ENCODE measurements at places on chromosomes 4 and X.

DNA sequence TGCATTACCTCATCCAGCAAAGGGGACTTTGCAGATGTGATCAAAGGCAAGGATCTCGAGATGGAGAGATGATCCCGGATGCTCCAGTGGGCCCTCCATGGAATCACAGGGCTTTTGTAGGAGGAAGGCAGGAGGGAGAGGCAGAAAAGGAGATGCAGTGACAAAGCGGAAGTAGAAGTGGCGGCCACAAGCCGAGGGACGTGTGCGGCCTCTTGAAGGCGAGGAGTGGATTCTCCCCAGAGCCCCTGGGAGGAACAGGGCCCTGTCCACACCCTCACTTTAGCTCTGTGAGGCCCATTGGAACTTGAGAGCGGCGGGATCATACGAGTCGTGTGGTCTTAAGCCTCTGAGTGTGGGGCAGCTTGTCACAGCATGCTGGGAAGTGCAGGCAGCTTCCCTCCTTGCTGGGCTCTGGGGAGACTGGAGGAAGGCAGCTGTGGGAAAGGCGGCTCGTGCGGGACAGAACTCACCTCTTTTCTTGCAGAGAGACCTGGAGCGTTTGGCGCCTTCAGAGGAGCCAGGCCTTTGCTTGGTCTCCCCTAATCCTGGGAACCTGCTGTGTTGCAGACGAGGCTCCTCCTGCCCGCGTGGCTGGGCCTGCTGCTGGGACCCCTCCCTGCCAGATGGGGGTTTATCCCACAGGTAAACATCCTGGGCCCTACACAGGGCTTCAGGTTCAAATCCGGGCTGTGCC, 10.2 kb downstream of the SH3TC1 start:
- DNase-seq = no peak

DNA sequence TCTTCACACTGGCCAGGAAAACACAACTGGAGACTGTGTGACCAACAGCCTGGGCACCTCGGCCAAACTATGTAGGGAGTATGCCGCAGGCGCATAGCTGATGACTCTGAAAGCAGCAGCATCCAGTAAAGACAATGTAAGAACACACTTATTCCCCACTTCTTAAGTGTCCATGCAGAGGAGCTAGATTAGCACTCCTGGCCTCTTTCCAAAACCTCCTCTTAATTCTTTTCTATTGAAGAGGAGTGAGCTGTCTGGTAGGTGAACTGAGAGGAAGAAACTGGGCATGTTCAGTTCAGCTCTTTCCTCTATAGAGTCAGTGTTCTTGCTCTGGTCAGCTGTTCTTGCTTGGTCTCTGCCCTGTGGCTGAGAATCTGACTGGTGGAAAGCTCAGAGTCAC, 21.1 kb downstream of the NMU start:
- no peak for DNase-seq

- no peak for DNase-seq
Observed at GRCh38 chr4:93157986-93158385, 670.6 kb upstream of the ATOH1 start.

- no peak for DNase-seq
Observed at GRCh38 chr4:38195486-38195885, 235.3 kb downstream of the PTTG2 start.

- DNase-seq = no peak
Observed at GRCh38 chr4:168540086-168540485, 43.2 kb downstream of the PALLD start.

DNA sequence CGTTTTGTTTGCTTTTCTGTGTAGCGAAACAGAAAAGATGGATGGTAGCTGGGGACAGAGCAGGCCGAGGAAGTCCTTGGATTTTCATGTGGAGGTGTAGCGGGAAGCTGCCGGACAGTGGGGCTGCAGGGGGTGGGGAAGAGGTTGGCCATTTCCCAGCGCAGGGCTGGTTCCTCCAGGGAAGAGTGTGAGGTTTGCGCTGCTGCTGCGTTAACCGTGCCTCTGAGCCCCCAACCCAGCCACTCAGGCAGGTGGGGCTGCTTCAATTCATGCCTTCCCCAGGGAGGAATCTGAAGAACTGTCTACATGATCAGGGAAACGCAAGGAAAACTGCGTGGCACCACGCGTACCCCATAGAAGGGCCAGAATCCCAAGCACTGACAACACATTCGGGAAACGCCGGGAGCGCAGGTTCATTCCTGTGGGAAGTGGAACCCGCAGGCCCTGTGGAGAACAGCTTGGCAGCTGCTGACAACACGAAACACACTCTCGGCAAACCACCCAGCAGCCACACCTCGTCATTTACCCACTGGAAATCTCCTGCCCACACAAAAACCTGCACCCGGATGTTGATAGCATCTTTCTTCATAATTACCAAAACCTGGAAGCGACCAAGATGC, 57.7 kb downstream of the PCGF3 start:
- DNase-seq = no peak

GRCh38 chrX:17413228-17413627, 38.2 kb downstream of the NHS start:
- DNase-seq = no peak

DNA sequence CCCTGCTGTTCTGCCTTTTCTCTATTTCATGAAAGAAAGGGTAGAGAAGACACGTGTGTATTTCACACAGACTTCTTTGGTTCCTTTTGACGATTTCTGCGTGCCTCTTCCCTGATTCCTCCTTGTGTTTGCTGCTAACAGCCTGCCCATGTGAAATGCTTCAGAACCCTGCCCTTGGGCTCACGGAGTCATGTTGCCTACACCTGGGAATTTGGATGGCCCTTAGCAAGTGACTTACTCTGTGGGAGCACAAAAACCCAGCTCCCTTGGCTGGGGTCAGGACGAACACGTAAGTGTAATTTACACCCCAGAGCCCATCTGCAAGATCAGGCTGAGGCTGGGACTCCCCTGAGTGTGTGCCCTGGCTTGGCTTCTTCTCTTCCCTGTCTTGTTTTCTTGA, 220.3 kb upstream of the BCOR start:
- no peak for DNase-seq

GRCh38 chrX:68365341-68365740, 68.0 kb downstream of the OPHN1 start:
- no peak for DNase-seq

- no peak for DNase-seq
Observed at GRCh38 chr4:24973747-24974601, 56.8 kb downstream of the LGI2 start.

DNA sequence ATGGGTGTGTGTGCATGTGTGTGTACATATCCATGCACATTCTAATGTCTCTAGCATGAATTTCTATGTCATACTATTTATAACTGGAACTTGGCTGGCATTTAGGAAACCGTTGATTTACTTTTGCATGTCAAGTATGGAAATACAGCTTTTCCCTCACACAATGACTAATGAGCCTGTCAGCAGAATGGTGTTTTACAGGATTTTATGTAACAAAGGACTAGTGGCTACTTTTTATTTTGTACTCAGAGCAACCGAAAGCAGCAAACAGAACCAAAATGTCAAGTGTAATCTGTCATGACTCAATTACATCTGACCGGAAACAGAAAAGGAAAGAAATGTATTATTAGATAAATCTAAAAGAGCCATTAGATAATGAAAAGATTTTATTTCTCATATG, 1911.5 kb upstream of the AGA start:
- DNase-seq = no peak

- no peak for DNase-seq
Observed at GRCh38 chrX:124699876-124700275, 353.5 kb downstream of the SH2D1A start.

DNA sequence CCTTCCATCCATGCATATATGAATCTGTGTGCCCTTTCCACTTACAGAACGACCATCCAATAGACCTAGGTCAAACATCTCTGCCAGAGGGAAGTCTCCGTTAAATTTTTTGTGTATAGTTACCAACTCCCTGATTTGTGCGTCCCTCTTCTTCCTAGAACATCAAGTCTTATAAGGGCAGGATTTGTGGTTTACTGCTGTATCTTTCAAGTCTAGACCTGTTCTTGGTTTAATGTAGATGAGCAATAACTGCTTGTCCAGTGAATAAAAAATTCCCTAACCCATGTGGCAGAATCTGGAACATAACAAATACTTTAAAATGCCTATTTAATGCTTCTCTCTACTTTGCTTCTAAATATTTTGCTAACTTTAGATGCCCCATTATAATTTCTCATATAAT, 988.8 kb downstream of the RAPGEF2 start:
- DNase-seq = no peak

GRCh38 chrX:72393836-72394517, 88.3 kb upstream of the CITED1 start:
- DNase-seq = no peak

GRCh38 chrX:78377186-78377585, 49.8 kb upstream of the CYSLTR1 start:
- no peak for DNase-seq

DNA sequence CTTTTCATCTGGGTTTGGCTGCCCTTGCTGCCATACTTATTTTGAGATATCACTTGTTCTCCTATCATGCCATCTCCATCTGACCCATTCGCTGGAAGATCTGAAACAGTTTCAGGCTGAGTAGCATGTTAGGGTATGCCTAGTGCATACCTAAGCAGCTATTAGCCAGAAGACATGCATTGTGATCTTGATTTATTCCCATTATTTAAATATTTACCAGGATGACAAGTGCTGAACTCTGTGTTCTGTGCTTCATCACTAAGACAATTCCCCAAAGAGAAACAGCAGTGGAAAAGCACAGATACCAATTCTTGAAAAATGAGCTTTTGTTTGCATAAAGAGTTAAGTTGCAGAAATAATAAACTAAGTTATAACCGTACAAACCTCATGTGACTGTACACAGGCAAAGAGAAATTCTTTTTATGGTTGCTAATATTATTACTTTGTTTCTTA, 271.0 kb upstream of the ARSJ start:
- no peak for DNase-seq

GRCh38 chr4:48203819-48204218, 65.8 kb downstream of the TEC start:
- DNase-seq = no peak

GRCh38 chr4:151930372-151930771, 169.6 kb upstream of the GATB start:
- no peak for DNase-seq

- DNase-seq = no peak
Observed at GRCh38 chr4:89026542-89026941, 30.4 kb downstream of the FAM13A start.

- no peak for DNase-seq
Observed at GRCh38 chr4:51836549-51836948, 6.4 kb upstream of the DCUN1D4 start.

DNA sequence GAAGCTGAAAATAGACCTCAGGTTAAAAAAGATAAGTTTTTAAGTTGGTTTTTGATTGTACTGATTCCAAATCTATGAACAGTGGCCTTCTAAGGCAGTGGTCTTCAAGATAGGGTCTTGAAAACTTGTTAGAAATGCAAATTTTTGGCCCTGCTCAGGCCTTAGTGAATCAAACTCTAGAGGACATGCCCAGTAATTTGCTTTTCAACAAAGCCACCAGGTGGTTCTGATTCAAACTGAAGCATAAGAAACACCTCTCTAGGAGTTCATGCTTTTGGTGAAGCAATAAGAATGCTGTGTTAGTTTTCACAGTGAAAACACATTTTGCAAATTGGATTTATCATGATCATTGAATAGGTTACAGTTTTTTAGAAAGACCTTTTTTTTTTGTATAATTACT, 1849.4 kb upstream of the AGA start:
- DNase-seq = no peak

DNA sequence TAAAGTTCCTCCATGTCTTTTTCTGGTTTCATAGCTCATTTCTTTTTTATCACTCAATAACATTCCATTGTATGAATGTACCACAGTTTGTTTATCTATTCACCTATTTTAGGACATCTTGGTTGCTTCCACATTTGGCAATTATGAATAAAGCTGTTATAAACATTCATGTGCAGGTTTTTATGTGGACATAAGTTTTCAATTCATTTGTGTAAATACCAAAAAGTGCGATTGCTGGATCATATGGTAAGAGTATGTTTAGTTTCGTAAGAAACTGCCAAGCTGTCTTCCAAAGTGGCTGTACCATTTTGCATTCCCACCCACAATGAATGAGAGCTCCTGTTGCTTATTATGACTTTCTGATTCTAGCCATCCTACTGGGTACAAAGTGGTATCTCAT, 36.3 kb upstream of the ZFX start:
- no peak for DNase-seq

- DNase-seq = no peak
Observed at GRCh38 chr4:158621729-158622128, 50.0 kb downstream of the C4orf46 start.

DNA sequence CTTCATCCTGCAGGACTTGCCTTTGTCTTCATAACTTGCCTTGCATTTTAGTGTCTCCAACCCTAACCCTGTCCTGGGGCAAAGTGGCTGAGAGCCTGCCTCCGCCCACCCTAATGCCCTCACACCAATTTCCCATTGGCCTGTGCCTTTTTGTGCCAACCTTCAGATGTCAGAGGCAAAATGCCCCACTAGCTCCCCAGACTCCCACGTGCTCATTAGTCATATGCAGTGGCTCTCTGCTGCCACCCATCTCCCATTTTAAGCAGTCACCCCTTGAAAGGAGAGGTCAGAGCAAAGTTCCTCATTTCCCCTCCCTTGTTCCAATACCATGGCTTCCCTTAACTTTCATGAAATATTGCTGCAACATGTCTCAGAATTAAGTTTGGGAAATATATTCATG, 74.8 kb upstream of the PASD1 start:
- no peak for DNase-seq

DNA sequence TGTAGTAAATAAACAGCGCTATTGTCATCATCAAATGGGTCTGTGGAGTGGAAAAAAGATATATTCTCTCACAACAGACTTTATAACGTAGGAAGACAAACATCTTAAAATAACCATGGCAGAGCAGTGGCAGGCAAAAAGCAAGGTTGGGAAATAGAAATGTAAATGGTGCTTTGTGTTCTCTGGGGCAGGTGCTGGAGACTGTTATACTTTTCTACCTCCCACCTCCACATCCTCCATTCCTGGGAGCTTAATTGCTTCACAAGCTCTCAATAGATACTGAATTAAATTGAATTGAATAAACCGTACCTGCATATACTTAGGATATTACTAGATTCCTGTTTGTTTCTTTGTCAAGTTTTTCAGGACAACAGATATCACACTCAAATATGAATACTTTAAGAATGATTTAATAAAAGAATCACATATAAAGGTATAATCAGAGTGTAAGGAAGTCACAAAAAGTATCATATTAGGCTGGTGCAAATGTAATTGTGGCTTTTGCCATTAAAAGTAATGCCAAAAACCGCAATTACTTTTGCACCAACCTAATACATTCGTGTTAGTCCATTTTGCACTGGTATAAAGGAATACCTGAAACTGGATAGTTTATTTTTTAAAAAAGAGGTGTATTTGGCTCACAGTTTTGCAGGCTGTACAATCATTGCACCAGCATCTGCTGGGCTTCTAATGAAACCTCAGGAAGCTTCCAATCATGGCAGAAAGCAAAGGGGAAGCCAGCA, 367.3 kb downstream of the GRIA2 start:
- no peak for DNase-seq

- DNase-seq = no peak
Observed at GRCh38 chr4:161926033-161926828, 237.6 kb downstream of the FSTL5 start.

GRCh38 chrX:133544778-133545177, 129.5 kb upstream of the GPC4 start:
- DNase-seq = no peak

GRCh38 chrX:19563327-19563726, 48.0 kb upstream of the MAP3K15 start:
- DNase-seq = no peak

- no peak for DNase-seq
Observed at GRCh38 chr4:138005486-138005885, 236.7 kb downstream of the SLC7A11 start.

All from NCI-H1436 treated with DMSO at 0.1 percent for 48 hours (cell line).